ENCODE measurements at places on chromosomes 5 and 9.

- no peak for DNase-seq
Measured at GRCh38 chr9:71858812-71859211, 52.2 kb downstream of the ABHD17B start.

- no peak for DNase-seq
Measured at GRCh38 chr9:76882686-76883085, 23.2 kb downstream of the PRUNE2 start.

DNA sequence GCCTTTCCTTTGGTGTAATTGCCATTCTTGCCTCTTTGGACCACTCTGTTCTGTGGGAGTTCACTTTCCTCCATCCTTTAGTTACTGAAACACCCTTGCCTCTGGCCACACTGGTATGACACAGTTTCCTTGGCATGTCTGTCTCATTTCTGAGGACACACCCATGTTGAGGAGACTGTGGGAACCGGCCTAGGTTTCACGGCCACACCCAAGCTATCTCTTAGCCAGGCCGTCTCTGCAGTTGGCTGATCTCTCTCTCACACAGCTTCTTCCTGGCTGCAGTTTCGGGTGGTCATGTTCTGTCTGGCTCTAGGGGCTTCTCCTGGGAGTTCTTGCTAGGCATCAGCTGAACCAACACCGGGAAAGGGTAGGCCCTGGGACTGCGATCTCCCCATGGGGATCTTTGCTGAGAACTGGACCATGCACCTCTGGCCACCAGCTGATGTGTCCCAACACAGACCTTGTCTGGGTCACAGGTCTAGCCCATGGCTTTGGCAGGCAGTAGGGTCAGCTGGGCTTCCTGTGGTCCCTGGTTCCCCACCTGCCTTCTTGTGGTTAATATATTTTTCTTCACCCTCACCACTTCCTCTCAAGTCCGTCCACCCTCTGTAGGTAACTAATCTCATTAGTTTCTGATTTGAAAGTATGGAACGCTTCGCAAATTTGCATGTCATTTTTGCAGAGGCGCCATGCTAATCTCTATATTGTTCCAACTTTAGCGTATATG lies 24.9 kb downstream of the ARHGEF37 start:
- no peak for DNase-seq

DNA sequence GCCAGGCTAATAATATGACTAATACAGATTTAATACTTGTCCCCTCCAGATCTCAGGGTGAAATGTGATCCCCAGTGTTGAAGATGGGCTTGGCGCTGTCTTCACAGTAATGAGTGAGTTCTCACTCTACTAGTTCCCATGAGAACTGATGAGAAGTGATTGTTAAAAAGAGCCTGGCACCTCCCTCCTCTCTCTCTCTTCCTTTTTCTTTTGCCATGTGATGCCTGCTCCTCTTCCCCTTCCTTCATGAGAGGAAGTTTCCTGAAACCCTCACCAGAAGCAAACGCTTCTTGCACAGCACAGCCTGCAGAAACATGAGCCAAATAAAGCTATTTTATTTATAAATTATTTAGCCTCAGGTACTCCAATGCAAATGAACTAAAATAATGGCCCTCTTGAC lies 55.2 kb downstream of the GLDC start:
- no peak for DNase-seq

GRCh38 chr5:100855937-100856430 lies 47.1 kb downstream of the ST8SIA4 start:
- no peak for DNase-seq

- DNase-seq: no peak
Measured at GRCh38 chr5:143316844-143317631, 86.4 kb downstream of the NR3C1 start.

DNA sequence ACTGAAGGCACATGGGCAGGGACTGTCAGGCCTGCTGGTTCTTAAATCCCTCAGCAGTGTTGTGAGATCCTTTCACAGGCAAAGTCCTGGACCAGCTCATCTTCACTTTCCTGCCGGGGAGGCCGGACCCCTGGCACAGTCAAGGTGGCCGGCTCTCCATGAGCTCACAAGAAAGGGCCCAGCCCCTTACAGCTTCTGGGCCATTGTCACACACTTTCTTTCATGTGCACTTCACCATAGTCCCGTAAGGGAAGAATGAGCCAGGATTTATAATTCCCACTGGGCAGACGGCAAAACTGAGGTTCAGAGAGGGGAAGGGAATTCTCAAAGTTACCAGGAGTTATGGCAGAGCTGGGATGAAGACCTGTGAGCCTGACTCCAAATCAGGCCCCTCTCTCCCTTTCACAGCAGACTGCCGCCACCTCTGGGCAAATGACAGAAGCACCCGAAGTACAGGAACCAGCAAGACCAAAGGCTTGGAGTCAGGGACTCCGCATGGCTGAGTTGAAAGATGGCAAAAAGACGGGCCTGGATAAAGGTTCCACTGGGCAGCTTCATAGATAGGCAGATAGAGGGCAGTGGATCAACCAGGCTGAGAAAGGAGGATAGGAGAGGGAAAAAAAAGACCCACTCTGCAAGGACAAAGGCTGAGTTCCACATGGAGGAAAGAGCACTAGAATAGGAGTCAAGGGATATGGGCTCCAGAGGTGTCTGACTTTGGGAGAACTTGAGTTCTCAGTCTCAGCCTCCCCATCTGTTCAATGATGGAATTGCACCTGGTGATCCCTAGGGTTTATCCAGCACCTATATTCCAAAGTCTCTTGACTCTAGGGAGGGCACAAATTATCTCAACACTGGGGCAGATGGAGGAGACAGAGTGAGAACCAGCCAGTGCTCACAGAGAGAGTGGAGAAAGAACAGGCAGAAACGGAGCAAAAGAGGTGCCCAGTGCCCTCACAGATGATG lies 128.7 kb downstream of the PAX5 start:
- DNase-seq: no peak

DNA sequence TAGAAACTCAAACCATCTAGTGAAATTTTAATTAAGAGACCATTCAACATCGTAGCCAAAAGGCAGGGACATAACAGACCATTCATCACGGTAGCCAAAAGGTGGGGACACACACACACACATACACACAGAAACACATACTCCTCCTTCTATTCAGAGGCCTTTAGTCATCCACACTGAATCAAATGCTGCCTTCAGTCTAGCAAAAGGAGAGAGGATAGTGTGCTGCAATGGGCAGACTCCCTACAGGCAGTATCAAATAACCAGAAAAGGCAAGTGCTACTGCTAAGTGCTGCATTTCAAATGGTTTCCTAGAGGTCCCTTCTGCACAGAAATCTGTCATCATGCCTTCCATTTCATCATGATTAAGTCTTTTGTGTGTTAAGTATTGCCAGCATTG lies 303.9 kb downstream of the TRIM32 start:
- no peak for DNase-seq
